ENCODE measurements at places on chromosomes 7 and 10. TPM values are rescaled to one million over a fixed set of nuclear protein-coding genes. Genes with fewer than 3 reads are reported as not detected.

LRMDA gene
- total RNA-seq = 8.0 TPM

HMX2 gene
- total RNA-seq = 0.07 TPM

AGR2 gene
- total RNA-seq = not detected

DNA sequence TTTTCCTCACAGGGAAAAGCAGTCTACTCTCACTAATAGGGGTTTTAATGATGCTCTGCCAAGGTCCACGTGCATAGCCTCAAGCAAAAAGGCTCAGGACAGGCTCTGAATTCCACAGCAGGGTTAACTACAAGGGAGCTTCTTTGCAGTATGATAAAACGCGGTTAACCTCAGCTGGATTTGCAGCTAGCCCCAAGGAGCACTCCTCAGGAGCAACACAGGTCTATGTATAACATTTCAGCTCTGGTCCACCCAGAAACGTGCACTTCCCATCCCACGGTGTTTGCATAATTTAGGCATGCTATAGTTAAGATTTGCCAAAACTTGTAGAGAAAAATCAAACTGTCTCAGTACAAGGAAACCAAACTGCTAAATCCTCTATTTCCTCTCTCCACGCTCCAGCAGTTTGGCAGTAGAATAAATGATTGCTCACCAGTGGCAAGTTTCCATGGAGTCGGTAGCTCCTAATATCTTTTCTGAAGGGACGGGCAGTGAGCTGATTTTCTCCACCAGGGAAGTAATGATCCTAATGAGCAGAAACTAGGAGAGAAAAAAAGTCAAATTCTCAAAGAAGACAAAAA lies 13.1 kb upstream of the ASB4 start:
- DNase-seq = peak; percentile 86

DNA sequence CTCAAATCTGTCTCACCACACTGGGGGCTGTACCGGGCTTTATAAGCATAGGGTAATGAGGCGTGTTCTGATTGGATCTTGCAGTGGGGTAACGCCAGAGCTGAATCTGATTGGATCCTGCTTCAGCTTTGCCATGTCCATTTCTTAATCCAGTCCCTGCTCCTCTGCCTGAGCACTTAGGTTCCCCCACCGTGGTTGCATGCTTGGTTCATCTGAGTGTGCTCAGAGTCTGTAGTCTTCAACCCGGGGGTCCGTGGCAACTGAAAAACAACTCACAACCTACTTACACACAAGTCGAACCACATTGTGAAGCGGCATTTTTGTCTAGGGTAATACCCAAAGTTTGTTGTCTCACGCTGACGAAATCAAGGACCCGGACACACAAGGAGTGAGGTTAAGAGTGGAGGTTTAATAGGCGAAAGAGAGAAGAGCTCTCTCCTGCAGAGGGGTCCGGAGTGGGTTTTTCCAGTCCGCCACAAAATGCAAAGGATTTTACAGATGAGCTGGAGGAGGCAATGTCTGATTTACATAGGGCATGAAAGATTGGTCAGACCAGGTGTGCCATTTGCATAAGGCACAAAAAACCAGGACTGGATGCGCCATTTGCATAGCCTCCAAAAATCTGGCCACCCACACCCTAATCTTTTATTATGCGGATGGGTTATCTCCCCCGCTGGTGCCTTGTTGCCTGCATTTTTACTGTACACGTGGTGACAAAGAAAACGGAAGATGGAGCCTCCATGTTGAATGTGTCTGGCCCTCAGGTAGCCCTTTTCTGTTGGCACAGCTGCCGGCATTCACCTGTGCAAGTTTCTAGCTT lies 641.8 kb upstream of the FOXK1 start:
- DNase-seq = no peak

DNA sequence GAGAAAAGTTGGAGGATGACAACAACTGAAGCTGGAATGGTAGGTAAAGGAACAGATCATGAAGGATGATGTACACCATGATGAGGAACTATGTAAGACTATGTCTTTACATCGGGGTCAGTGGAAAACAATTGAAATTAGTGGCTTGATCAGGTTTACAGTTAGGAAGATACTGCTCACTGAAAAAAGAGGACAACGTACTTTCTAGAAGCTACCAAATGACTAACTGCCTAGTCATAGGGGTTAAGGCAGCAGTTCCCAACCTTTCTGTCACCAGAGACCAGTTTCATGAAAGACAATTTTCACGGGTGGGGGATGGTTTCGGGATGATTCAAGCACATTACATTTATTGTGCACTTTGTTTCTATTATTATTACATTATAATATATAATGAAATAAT lies 91.6 kb upstream of the ANKRD1 start:
- no peak for DNase-seq

DNA sequence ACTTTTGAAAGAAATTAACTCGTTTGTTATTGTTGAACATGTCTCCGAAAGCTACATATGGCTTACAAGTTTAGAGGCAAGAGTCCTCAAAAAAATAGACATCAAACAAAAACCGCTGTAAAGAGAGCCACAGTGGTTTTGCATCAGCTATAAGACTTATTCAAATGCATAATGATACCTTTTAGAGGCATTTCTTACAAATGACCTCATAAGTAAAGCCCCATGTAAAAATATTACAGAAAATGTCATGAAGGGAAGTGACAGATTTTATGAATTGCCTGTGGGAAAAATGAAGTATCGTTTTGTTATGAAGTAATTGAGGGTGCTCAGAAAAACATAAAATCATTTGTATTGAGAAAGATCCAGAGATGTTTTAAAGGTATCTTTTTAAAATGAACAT lies 598.0 kb downstream of the NXPH1 start:
- DNase-seq = no peak

DNA sequence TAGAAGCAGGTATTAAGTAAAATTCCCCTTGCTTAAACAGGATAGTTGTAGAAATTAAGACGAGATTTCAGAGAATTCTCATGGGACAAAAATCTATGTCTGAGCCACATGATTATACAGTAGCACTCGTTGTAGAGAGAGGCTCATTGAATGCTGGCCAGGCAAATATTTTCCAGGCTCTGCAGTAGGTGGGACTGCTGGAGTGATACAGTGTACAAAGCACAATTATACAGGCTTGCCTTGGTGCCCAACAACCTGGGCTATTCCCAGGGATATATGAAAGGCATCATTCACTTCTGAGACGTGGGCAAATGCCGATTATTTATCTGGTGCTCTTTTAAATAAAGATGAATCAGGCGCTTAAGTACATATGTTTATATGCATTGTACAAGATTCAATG lies 380.6 kb downstream of the PHTF2 start:
- DNase-seq = no peak

HOXA11 gene
- total RNA-seq = 1.1 TPM

DNA sequence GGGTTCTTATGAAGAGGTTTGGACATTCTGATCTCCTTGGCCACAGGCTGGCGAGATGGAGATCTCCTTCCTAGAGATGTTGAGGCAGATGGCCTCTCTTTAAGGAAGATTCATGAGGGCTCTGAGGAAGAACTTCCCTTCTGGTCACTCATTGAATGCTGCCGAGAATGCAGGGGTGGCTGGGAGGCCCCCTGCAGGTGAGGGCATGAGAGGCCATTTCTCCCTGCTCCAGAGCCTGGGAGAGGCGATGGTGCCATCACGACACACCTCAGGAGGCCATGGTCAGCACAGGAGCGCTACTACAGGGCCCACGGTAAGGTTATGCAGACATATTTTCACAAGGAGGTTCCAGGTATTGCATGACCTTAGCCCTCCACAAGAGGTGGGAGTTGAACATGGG lies 40.2 kb downstream of the CXCL12 start:
- no peak for DNase-seq

NDUFB8 gene
- 184 TPM for total RNA-seq

DNA sequence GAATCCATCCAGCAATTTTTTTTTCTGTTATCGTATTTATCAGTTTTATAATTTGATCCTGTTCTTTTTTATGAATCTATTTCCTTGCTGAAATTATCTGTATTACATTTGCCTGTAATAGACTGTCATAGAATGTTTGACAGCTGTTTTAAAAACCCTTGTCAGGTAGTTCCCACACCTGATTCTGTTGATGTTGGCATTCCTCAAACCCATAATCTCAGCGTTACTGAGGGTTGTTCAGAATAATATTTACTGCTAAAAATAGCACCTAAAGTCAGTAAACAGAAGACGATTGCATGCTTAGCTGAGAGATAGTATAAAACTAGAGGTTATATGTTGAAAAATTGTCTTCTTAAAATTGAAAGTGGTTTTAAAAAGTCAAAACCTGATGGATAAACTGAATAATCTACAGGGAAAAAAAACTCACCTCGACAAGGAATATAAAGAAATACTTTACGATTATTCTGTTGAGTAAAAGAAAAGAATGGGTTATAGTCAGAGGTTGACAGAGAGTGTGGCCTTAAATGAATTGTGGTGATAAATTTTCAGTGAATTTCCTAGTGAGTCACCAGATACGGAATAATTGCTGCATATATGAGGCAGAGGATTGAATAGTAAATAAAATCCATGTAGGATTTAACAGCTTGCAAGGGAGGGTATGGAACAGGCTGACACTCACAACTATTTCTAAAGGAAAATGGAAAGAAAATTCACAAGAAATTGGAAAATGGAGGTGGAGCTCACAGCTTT lies 824.1 kb upstream of the IGFBP3 start:
- DNase-seq = peak; percentile 59

DNA sequence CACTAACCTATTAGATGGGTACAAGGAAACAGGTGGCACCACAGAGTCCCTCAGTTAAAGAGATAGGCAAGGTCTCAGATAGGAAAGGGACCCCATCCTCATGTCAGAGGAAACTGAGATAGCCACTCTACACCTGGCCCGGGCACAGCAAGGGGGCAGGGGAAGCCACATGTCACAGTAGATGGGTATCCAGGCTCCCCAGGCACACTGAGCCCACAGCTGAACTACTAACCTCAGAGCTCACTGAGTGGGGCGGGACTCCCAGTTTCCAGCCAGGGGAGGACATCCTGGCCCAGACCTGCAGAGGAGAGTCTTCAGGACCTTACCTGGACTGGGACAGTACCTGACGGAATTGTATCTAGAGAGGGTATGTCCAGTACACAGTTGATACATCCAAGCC lies 3.7 kb upstream of the CDHR1 start:
- DNase-seq = no peak

DNA sequence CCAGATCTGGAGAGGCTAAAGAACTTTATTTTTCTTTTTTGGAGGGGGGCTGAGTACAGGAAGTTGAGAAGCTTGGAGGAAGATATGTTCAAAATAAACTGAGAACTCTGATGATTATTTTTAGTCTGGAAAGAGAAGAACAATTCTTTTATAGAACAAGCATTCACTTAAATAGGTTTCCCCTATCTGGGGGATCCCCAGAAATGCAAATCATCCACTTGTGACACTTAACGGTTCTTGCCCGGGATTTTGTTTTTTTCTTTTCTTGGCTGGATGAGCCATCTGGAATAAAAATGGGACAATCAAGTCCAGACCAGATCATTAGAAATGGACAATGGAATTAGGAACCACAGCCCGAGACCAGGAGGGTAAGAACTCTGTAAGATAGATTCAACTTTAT lies 95.9 kb upstream of the EGR2 start:
- no peak for DNase-seq

PNLIPRP2 gene
- not detected for total RNA-seq

GRCh38 chr7:142516038-142516501 lies 233.2 kb upstream of the PRSS1 start:
- peak; percentile 72 for DNase-seq

DNA sequence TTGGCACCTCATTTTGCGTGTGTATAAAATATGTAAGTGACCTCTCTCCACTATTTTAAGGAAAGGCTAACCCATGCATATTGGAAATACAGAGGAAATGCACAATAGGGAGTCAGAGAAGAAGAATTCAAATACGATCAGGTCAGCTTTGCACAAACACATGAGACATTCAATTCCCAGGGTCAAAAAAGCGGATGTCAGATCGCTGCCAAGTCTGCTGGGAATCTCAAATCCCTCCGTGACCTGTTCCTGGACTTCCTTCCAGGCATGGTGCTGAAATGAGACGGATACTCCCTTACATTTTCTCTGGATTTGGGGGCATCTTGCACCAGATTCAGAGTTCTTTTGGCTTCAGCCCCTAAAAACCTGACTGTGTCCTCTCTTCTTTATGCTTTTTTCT lies 91.9 kb upstream of the PRKCQ start:
- no peak for DNase-seq

GRCh38 chr10:43775384-43775783 lies 126.7 kb upstream of the ZNF32 start:
- no peak for DNase-seq

DNA sequence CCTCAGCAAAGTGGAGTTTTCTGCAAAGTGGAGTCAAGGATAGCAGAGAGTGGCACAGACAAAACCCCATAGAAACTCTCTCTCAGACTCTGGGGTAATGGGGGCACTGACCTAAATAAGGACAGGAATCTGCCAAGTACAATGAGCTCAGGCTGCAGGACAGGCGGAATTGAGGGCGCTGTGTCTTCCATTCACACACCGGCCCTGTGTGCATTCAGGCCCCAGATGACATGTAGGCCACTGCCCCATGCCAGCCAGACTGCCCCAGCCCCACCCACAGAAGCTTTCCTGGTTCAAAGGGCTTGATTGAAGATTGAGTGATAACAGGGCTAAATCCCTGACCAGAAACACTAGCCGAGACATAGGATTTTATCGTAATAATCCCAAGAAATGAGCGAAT lies 52.7 kb downstream of the EEPD1 start:
- no peak for DNase-seq

GRCh38 chr10:123788981-123789380 lies 102.6 kb downstream of the CPXM2 start:
- DNase-seq = no peak

GRCh38 chr10:5525561-5526341 lies 990 bp downstream of the CALML3 start:
- no peak for DNase-seq

DNA sequence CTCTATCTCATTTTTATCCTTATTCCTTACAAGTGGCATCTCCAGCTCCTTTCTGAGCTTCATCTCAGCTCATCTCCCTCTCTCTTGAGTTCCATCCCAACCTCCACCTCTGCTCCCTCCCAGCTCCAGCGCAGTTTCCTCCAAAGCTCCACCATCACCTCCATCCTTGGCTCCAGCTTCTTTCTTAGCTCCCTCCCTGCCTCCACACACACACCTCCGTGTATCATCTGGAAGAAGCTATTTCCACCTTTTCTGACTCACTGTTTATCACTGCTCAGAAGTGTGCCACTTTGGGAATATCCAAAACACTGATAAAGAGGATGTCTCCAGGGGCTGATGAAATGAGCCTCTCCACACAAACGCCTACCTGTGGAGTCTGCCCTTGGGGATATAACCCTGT lies 481.4 kb downstream of the PTPRN2 start:
- no peak for DNase-seq

AVL9 gene
- total RNA-seq = 50.6 TPM

- peak; percentile 34 for DNase-seq
Measured at GRCh38 chr7:79785556-79785955, 332.1 kb upstream of the MAGI2 start.

LIPK gene
- not detected for total RNA-seq

DNA sequence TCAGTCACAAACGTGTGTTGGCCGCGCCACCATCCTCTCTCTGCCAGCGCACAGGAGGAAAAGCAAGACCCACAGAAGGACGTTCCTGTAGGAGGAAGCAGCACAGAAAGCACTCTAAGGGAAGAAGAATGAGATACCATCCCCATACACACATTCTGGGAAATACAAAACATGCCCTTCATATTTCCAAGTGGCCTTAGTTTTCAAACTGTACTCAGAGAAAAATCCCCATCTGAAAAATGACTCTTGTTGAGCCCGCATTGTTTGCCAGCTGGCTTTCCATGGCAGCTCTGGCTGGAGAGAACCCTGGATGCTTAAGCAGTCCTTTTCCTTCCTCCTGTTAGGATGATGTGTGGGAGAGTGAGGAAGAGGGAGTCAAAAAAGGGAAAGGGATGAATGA lies 33.1 kb downstream of the MTURN start:
- DNase-seq = no peak

GRCh38 chr10:5904227-5904626 lies 14.2 kb downstream of the FBH1 start:
- DNase-seq = no peak

- no peak for DNase-seq
Measured at GRCh38 chr10:63724922-63725321, 203.7 kb downstream of the REEP3 start.

Measured in M059J (cell line).